ENCODE measurements at places on chromosomes 7 and 10. TPM values are rescaled to one million over a fixed set of nuclear protein-coding genes. Genes with fewer than 3 reads are reported as not detected.

The AKR1C8 gene
- not detected for total RNA-seq

The HMX3 gene
- 2.8 TPM for total RNA-seq

The CPA2 gene
- total RNA-seq, result not detected

The JCAD gene
- total RNA-seq, result 27.7 TPM

The ASB10 gene
- total RNA-seq, result not detected

The SMO gene
- 15.5 TPM for total RNA-seq

The DNAJC9 gene
- total RNA-seq, result 59.1 TPM

The KNDC1 gene
- 18.5 TPM for total RNA-seq

The MNX1 gene
- total RNA-seq, result not detected

The GBX1 gene
- total RNA-seq, result 1.6 TPM

The SNX10 gene
- total RNA-seq, result 103 TPM

The SYCE1 gene
- total RNA-seq, result 1.2 TPM

The LIPM gene
- total RNA-seq, result not detected

The TFR2 gene
- total RNA-seq, result 9.2 TPM

The FFAR4 gene
- 1.2 TPM for total RNA-seq

The IKZF1 gene
- 3.7 TPM for total RNA-seq

The AOC1 gene
- not detected for total RNA-seq

The SLC39A12 gene
- total RNA-seq, result 20.1 TPM

The BCAP29 gene
- 50.5 TPM for total RNA-seq

The PPP1R17 gene
- total RNA-seq, result 2.8 TPM

The SMKR1 gene
- total RNA-seq, result 6.7 TPM

The COL1A2 gene
- 116 TPM for total RNA-seq

The GIMAP6 gene
- 6.9 TPM for total RNA-seq

The ZPBP gene
- 0.92 TPM for total RNA-seq

The PITX3 gene
- total RNA-seq, result 0.69 TPM

The SYT15 gene
- total RNA-seq, result 2.1 TPM

The CPED1 gene
- 4.4 TPM for total RNA-seq

The TMEM106B gene
- total RNA-seq, result 75.9 TPM

The MUC12 gene
- total RNA-seq, result 0.23 TPM

The UPP1 gene
- total RNA-seq, result 16.8 TPM

The SPDYE3 gene
- total RNA-seq, result not detected

The ASB15 gene
- total RNA-seq, result not detected

The H2BK1 gene
- not detected for total RNA-seq

The ADAM12 gene
- 8.8 TPM for total RNA-seq

The HOXA1 gene
- total RNA-seq, result not detected

The CCDC126 gene
- 47.7 TPM for total RNA-seq

The SLC16A9 gene
- total RNA-seq, result 16.1 TPM

Data from diencephalon (tissue), 1 donor.